Endothelial cell (in vitro differentiated cells): ENCODE measurements at places on chromosomes 3 and 15. TPM values are rescaled to one million over a fixed set of nuclear protein-coding genes. Genes with fewer than 3 reads are reported as not detected.

The SIDT1 gene
- 0.92 TPM for total RNA-seq

The TLR9 gene
- total RNA-seq = not detected

DNA sequence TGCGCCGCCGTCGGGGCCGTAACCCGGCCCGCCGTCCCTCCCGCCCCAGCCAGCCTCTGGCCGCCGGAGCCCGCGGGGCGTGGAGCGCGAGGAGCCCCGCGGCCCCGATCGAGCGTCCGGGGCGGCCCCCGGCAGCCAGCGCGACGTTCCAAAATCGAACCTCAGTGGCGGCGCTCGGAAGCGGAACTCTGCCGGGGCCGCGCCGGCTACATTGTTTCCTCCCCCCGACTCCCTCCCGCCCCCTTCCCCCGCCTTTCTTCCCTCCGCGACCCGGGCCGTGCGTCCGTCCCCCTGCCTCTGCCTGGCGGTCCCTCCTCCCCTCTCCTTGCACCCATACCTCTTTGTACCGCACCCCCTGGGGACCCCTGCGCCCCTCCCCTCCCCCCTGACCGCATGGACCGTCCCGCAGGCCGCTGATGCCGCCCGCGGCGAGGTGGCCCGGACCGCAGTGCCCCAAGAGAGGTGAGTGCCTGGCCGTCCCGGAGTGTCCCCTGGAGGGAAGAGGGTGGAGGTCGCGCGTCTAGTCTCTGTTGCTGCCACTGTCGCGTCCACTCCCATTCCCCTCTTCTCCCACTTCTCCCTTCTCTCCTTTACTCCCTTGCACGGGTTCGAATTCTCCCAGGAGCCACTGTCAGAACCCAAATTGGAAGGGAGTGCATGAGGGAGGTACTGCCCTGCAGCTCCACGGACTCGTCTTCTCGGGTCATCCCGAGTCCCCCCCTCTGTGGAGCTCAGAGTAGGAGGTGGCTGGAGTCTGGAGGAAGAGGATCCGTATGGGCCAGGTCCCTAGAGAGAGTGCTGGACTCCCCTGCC lies 585 bp downstream of the CSK start:
- H3K4me1 ChIP-seq = peaks cover 57% of the 10 kb centered on the region
- H3K27me3 ChIP-seq = peaks cover 12% of the 10 kb centered on the region
- no peak overlapping the region for H3K27ac ChIP-seq
- H3K4me3 ChIP-seq = peak overlapping the region; percentile 95
- DNase-seq = peak; percentile 53

The LSAMP gene
- total RNA-seq = 6.1 TPM

The IL17RB gene
- total RNA-seq = 0.33 TPM

The APBA2 gene
- total RNA-seq = 33.1 TPM

The ECE2 gene
- not detected for total RNA-seq

The INSYN1 gene
- 4.8 TPM for total RNA-seq

The MEX3B gene
- 98.2 TPM for total RNA-seq

The ST3GAL6 gene
- 6.5 TPM for total RNA-seq

GRCh38 chr3:13633176-13633575 lies 84.3 kb downstream of the FBLN2 start:
- H3K36me3 ChIP-seq = peaks cover 3% of the 10 kb centered on the region
- H3K27me3 ChIP-seq = peaks cover 14% of the 10 kb centered on the region
- no peak overlapping the region for H3K27ac ChIP-seq
- no peak for DNase-seq

- H3K36me3 ChIP-seq = peaks cover 5% of the 10 kb centered on the region
- H3K27me3 ChIP-seq = peaks cover 4% of the 10 kb centered on the region
- H3K4me3 ChIP-seq = no peak overlapping the region
- no peaks in the 10 kb centered on the region for H3K4me1 ChIP-seq
- H3K27ac ChIP-seq = no peak overlapping the region
Measured at GRCh38 chr15:98999233-98999632, 8.4 kb downstream of the PGPEP1L start.

DNA sequence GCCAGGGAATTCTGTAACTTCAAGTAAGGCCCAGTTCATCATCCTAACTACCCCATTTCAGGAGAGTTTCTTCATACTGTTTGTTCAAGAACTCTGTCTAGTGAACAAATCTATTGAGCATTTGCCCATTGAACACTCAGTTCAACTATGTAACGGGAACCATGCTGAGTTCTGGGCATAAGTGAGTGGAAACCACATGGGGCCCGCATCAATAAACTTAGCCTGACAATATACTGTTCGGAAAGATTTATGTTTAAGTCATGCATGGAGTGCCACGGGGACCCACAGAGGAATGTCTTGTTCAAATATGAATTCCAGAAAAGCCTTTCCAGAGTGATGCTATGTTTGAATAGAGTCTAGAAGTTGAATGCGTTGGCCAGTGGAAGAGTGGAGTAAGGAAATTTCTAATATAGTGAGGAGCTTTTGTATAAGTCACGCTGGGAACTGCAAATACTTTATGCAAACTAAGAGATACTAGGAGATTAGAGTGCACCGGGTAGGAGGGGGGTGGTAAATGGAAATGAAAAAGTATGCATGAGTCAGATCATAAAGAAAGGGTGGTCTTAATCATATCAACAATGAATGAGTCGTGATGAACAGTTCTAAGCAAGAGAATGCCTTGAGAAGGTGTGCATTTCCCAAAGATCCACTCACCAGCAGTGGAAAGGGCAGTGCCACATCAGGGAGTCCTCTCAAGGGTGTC lies 279.8 kb downstream of the VPS13C start:
- no peaks in the 10 kb centered on the region for H3K27me3 ChIP-seq
- peaks cover 9% of the 10 kb centered on the region for H3K4me1 ChIP-seq
- no peak for DNase-seq
- no peaks in the 10 kb centered on the region for H3K36me3 ChIP-seq
- no peak overlapping the region for H3K27ac ChIP-seq
- no peak overlapping the region for H3K4me3 ChIP-seq

DNA sequence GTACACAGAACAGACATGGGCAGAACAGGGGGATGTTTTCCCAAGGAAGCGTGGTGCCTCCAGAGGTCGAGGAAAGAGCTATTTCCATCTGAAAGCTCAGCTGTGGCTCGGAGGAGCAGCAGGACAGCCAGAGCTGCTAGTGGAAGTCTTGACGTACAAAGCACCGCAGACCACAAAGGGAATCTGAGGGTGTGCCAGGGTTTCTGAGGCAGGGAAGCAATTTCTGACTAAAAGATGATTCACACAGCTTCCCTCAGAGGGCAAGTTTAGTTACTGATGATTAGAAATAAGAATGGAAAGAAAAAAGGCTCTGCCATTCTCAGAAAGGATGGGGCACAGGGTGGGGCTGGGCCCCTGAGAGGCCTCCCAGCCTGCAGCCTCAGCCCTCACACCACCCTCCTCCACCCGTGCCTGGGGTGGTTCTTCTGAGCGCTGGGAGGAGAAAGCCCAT lies 45.8 kb upstream of the SEC13 start:
- H3K4me1 ChIP-seq = no peaks in the 10 kb centered on the region
- no peak for DNase-seq
- no peak overlapping the region for H3K27ac ChIP-seq
- no peaks in the 10 kb centered on the region for H3K36me3 ChIP-seq

The GPR87 gene
- 2.0 TPM for total RNA-seq

The PDIA5 gene
- total RNA-seq = 32.8 TPM
